ENCODE measurements at places on chromosomes 4 and X.

DNA sequence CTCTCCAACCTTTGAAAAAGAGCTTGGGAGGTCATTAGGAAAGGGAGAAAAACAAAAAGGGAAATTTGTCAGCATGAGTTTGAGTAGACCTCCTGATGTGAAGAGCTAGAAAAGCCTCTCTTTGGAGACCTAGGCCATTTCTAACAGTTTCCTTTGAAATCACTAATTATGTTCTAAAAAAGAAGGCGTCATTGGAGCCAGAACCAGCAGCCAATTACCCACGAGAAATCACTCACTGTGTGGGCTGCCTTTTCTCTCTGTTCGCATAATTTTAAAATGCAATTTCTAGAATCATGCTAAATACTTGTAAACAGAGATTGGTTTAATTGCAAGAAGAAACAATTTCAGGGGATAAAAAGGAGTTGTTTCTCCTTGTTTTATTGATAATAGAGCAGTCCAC lies 246.3 kb upstream of the GATB start:
- no peak for DNase-seq

GRCh38 chrX:77952173-77952572 lies 17.3 kb downstream of the PGAM4 start:
- DNase-seq, result no peak

- no peak for DNase-seq
Measured at GRCh38 chrX:136256026-136256425, 4.8 kb upstream of the MAP7D3 start.

- no peak for DNase-seq
Measured at GRCh38 chrX:68894513-68895340, 65.9 kb downstream of the EFNB1 start.

Measured in chondrocyte (in vitro differentiated cells).